Heart left ventricle (tissue), 16 donors: ENCODE measurements at places on chromosomes 1 and 21.

GRCh38 chr1:169574336-169574735 is 11.9 kb downstream of the F5 start:
- H3K27me3 ChIP-seq = no peaks in the 10 kb centered on the region
- peak; percentile 41 for DNase-seq
- no peaks in the 10 kb centered on the region for H3K4me1 ChIP-seq
- no peaks in the 10 kb centered on the region for H3K36me3 ChIP-seq
- no peak overlapping the region for H3K27ac ChIP-seq
- H3K4me3 ChIP-seq = no peak overlapping the region

DNA sequence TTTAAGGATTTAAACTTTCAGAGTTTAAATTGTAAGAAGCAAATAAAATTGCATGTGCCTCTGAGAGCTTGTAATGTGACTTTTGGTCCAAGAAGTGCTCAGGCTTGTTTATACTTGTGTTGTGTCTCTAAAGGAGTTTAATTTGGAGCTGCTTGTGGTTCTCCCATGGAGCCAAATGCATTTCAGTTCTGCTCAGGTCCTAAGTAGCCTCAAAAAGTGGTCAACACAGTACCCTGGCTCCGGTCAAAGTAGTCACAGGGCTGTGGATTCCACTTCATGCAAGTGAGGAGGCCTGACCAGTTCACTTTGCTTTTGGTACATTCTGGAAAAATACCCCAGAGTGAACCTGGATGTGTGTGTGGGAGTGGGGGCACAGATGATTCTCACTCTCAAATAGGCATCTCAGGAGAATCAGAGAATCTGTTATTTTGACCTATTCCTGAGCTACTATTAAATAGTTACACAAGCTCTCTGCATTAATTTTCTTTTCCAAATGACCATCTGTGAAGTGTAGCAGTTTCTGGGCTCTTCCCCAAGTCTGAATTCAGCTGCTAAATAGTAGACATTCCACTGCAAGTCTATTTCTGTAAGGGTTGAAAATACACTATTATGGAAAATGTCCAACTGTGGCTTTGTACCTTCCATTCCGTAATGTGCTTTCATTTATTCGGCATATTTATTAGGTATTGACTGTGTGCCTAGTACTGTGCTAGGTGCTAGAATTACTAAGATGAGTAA is 31.7 kb upstream of the AGO1 start:
- no peaks in the 10 kb centered on the region for H3K36me3 ChIP-seq
- no peaks in the 10 kb centered on the region for H3K27me3 ChIP-seq
- H3K27ac ChIP-seq = peak overlapping the region; percentile 26

DNA sequence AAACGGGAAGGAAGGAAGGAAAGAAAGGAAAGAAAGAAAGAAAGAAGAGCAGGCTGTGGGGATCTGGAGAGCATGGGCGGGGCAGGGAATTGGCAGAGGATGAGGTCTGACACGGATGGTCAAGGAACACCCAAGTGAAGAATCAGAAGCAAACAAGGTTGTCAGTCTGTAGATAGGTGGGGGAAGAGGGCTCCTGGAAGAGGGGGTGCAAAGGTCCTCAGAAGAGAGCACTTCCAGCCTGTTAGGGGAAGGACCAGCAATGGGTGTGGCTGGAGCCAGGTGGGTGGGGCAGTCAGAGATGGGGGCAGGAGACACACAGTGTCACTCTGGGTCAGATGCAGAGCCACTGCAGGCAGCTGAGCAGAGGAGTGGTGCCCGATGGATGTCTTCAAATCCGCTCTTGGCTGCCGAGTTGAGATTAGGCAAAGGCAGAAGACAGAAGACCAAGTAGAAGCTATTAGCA is 11.0 kb upstream of the PLA2G2C start:
- no peak overlapping the region for H3K27ac ChIP-seq
- H3K4me1 ChIP-seq = no peaks in the 10 kb centered on the region
- no peak overlapping the region for H3K4me3 ChIP-seq
- no peaks in the 10 kb centered on the region for H3K36me3 ChIP-seq

DNA sequence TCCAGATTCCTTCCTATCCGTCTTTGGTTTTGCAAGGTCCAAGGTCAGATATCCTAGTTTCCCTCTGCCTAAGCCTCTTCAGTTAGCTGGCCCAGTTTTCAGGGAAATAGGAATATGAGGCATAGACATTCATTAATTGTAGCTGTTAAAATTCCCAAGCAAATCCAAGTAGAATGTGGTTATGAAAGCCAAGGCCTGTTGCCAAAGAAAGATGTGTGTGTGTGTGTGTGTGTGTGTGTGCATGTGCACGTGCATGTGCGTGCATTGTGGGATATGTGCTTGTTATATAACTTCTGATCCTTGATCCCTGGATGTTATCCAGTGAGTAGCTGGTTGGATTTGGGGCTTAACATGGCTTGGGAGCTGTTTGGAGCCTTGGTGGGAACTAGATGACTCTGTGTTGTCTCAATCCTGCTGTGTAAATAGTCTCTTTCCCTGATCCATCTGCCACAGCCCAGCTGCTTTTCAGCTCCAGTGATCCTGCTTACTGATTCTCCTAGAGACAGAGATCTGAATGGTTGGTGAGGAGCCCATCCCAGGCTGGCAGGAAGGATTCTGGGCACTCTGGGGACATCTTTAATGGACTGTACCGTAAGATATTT is 70.6 kb upstream of the GCLM start:
- no peak overlapping the region for H3K27ac ChIP-seq
- H3K27me3 ChIP-seq = no peaks in the 10 kb centered on the region

DNA sequence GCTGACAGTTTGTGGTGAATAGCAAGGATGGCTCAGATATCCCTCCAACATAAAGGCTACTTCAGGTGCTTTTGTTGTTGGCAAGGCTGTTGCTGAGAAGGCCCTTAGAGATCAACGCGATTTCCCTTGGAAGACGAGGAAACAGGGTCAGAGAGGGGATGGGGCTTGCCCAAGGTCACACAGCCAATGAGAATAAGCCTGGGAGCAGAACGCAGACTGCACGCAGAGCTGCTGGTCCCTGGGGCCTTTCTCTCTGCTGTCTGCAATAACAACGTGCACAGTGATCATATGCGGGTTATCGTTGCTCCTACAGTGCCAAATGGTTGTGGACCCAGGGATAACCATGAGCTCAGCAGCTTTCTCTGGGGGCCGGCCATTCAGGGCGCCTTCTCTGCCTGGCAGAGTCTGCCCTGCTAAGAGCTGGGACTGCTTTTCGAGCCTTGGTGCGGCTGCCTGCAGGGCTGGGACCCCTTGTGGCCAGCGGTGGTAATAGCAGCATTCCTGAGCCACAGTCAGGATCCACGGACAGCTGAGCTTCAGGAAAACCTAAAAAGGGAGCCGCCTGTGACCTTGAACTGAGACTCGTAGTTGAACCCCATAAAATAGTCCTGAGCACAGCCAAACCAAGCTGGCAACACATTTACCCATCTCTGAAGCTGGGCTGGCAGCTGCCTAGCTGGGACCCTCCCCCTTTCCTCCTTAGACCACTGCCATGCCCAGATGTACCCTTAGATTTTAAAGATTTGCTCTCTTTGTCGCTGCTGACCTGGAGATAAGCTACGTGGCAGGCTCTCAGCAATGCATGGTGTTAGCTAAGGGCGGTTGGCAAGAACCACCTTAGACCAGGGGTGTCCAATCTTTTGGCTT is 39.8 kb downstream of the HTR6 start:
- H3K4me1 ChIP-seq = peaks cover 6% of the 10 kb centered on the region
- H3K4me3 ChIP-seq = no peak overlapping the region
- no peak overlapping the region for H3K27ac ChIP-seq
- peak; percentile 64 for DNase-seq

GRCh38 chr1:188382851-188383250 is 1554.1 kb downstream of the PLA2G4A start:
- no peak overlapping the region for H3K27ac ChIP-seq
- H3K36me3 ChIP-seq = no peaks in the 10 kb centered on the region
- H3K4me1 ChIP-seq = no peaks in the 10 kb centered on the region
- no peak for DNase-seq

GRCh38 chr1:1550591-1551432 is 10.4 kb upstream of the TMEM240 start:
- peak overlapping the region; percentile 8 for H3K27ac ChIP-seq
- H3K36me3 ChIP-seq = no peaks in the 10 kb centered on the region
- no peak overlapping the region for H3K4me3 ChIP-seq
- H3K4me1 ChIP-seq = peaks cover 12% of the 10 kb centered on the region
- no peaks in the 10 kb centered on the region for H3K27me3 ChIP-seq

- no peak overlapping the region for H3K27ac ChIP-seq
- no peaks in the 10 kb centered on the region for H3K27me3 ChIP-seq
- DNase-seq = no peak
- no peaks in the 10 kb centered on the region for H3K36me3 ChIP-seq
- no peaks in the 10 kb centered on the region for H3K4me1 ChIP-seq
Measured at GRCh38 chr1:220407191-220407590, 120.7 kb upstream of the MARK1 start.

- no peaks in the 10 kb centered on the region for H3K27me3 ChIP-seq
- no peaks in the 10 kb centered on the region for H3K4me1 ChIP-seq
- H3K36me3 ChIP-seq = peaks cover 26% of the 10 kb centered on the region
- DNase-seq = no peak
Measured at GRCh38 chr1:27307874-27308598, 13.9 kb upstream of the TMEM222 start.

DNA sequence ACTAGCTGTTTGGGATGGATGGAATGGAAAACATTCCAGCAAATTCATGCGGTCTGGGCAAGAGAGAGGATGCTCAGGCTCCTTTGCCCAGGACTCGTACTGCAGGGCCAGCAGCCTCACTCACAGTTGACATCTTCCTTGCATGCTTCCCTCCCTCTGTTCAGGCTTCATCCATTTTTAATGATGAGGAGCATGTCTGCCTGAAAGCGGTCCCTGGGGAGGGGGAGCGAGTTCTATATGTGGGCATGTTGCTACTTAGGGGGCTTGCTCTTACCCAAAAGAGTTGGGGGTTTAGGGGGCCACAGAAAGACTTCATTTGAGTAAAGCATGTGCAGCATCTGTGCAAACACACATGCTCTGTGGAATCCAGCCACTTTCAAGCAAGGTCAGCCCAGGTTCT is 98.2 kb downstream of the HMGB4 start:
- no peak overlapping the region for H3K4me3 ChIP-seq
- no peaks in the 10 kb centered on the region for H3K4me1 ChIP-seq
- no peak overlapping the region for H3K27ac ChIP-seq
- no peaks in the 10 kb centered on the region for H3K27me3 ChIP-seq
- DNase-seq = no peak
